ENCODE measurements at places on chromosomes 12 and 14.

GRCh38 chr14:24253936-24254335, 9.0 kb downstream of the TGM1 start:
- DNase-seq, result no peak

- no peak for DNase-seq
Observed at GRCh38 chr12:713281-713875, 39.0 kb upstream of the WNK1 start.

GRCh38 chr14:58662759-58663158, 25.0 kb downstream of the DACT1 start:
- DNase-seq, result no peak

DNA sequence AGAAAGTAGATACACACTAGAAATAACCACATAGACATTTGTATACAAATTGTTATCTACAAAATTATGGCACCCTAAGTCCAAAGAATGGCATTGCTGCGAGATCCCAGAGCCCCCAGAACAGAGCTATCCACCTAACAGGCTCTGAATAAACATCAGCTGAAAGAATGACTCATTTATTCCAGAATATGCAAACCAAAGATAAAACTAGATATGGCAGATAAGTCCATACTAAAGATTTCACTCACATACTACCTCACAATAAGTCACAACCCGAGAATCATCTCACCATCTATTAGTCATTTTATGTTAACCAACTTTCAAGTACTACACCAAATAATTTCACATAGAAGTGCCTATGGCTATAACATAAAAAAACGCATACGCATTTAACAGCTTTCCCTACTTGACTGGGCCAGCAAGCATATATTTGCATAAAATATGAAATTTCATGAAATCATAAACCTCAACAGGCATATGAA, 5.6 kb downstream of the CNIH1 start:
- no peak for DNase-seq

DNA sequence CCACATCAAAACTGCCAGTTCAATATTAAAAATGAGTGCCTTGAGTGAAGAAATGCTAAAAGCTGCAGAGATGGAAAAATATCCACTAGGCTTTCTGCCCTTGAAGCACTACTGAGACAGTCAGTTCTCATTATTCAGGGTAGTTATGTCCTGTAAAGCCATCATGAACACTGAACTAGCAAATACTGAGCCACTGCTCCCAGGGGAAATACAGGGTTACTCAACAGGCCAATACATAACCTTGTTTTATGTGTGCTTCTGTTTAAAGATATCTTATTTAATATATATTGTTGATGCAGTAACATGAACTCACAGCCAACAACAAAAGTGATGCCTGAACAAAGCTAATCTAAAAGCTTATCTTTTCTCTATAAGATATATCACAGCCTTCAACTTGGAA, 3.3 kb downstream of the RAD52 start:
- DNase-seq, result no peak

- no peak for DNase-seq
Observed at GRCh38 chr12:6062757-6063735, 61.4 kb downstream of the VWF start.

DNA sequence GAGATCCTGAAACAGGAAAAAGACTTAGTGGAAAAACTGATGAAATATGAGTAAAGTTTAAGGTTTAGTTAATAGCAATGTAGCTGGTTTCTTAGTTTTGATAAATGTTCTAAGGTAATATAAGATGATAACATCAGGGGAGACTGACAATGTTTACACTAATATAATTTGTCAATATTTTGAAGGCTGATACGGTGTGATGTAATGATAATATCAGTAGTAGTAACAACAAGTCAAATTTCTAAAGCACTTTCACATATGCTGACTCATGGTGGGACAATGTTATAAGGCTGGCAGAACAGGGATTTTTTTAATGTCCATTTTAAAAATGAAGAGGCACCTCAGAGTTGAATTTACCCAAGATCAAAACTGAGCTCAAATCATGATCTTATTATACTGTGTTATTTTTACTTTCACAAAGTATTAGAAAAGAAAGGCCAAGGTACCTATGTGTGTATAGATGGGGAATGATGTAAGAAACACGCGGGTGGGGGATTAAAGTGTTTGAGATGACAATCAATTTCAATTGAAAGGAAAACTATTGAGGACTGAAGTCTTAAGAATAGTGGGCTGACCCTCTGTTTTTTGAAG, 2.4 kb upstream of the FLRT2 start:
- no peak for DNase-seq

- no peak for DNase-seq
Observed at GRCh38 chr14:89226801-89227495, 190.1 kb downstream of the FOXN3 start.

DNA sequence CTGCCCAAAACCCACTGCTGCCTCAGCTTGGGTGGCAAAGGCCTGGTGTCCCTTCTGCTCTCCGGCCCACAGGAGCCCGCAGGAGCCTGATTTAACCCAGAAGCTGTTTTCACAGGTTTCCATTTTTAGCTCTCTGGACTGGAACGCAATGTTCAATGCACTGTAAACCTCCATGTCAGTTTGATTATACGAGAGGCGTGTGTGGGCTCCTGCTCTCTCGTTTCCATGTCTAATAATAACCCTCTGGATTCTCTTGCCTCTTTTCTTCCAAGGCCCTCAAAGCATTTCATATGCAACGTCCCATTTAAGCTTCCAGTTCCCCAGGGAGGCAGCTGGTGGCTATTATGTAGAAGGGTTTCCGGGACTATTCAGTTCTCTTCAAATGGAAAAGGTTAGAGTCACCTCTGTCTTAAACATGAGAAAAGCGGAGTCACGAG, 161.1 kb downstream of the SUDS3 start:
- DNase-seq, result no peak

GRCh38 chr14:44564908-44565307, 57.8 kb upstream of the FSCB start:
- no peak for DNase-seq

DNA sequence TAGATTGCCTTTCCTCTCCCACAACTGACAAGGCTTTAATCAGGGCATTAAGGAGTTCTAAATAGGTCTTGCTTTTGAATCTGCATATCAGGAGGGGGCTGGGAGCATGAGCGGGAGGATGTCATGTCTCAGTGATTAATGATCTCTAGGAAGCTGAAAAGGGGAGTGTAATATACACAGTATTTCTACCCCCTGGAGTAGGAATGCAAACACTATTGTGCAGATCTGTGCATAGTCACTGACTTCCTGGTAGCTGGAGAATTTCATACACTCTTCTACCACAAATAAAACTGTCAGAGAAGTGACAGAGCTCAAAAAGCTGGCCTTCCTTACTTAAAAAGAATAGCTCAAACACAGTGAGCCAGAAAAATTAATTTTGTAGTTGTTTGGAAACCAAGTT, 65.8 kb downstream of the RIC8B start:
- no peak for DNase-seq

GRCh38 chr14:20493634-20494033, 11.7 kb upstream of the RNASE10 start:
- DNase-seq, result no peak

GRCh38 chr12:47867495-47867941, 37.3 kb downstream of the VDR start:
- no peak for DNase-seq

- DNase-seq, result no peak
Observed at GRCh38 chr12:46154221-46154985, 114.4 kb downstream of the SLC38A1 start.

- no peak for DNase-seq
Observed at GRCh38 chr14:53880761-53881160, 75.9 kb downstream of the BMP4 start.

GRCh38 chr12:69099201-69099837, 140.1 kb upstream of the CPSF6 start:
- no peak for DNase-seq

GRCh38 chr14:93269341-93270068, 62.4 kb downstream of the UBR7 start:
- no peak for DNase-seq

DNA sequence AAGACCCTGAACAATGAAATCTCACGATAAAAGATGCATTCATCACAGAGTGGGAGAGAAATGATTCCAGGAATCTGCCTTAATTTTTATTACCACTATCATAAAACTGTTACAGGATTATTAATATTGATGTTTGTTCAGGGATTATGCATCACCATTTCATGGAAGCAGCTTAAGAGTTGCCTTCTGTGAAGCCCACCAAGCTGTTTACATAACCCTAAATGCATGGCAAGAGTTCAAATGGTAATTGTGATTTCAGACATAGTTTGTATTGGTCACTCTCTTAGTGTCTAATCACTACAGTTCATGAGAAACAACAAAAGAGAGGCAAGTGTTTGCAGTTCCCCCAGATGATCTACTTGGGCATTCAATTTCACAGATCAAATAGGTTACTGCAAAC, 527.7 kb downstream of the RPS29 start:
- no peak for DNase-seq

DNA sequence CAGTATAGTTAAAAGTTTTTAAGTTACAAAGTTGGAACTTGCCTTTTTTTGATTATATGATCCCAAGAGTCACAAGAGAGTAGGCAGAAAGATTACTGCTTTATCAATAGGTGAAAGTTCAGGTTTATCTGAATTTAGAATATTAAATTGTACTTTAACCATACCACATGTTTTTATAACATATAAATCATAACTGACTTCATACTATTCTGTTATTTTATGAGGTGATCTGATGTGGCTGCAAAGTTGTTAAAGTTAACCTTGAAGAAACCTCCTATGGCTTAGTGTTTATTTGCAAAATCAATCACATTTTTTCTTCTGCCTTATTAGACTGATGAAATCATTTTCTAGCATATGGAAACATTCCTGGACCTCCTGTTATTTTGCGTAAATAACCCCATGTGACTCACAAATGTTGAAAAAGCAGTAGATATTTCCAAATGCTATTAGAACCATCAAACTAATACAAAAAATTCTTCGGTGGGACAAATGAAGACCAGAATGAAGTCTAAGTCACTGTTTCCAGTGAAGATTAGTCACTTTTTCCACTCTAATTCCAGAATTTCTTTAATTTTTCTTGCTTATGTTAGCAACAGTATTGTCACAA, 132.1 kb downstream of the RAD51B start:
- DNase-seq, result no peak

- DNase-seq, result no peak
Observed at GRCh38 chr12:57025196-57025595, 8.9 kb upstream of the TAC3 start.

DNA sequence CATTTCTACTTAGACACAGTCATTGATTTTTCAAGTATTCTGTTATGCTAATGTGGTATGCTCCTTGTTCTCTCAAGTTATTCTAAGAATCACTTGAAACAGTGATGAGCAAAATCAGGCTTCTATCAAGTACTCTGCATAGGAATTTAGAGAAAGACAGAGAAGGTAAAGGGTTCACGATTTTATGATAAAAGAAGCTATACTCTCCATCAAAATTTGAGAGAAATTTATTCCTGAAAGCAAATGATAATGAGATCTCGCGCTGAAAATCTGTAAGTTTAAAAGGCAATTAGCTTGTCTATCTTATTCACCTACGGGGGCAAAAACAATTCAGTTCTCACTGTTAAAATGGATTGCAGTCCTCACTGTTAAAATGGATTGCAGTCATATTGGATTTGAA, 1404.3 kb upstream of the FLRT2 start:
- DNase-seq, result no peak

GRCh38 chr12:46373301-46374296, 1.0 kb upstream of the SLC38A2 start:
- DNase-seq, result no peak

DNA sequence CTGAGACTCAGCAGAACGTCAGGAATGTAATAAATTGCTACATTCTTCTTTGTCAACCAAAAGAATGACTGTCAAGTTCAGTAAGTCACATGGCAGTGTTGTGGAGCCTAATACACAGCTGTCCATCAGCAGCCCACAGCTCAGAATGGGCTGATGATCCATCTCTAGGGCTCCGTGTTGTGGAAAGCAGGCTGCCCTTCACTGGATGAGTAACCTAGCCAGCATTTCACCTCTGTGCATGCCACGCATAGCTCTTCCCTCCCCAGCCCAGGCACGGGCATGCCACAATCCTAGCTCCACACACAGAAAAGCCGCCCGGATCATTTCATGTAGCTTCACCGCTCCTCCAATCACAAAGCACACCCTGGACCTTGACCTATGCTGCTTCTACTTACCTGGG, 878.0 kb upstream of the TMEM132C start:
- no peak for DNase-seq

DNA sequence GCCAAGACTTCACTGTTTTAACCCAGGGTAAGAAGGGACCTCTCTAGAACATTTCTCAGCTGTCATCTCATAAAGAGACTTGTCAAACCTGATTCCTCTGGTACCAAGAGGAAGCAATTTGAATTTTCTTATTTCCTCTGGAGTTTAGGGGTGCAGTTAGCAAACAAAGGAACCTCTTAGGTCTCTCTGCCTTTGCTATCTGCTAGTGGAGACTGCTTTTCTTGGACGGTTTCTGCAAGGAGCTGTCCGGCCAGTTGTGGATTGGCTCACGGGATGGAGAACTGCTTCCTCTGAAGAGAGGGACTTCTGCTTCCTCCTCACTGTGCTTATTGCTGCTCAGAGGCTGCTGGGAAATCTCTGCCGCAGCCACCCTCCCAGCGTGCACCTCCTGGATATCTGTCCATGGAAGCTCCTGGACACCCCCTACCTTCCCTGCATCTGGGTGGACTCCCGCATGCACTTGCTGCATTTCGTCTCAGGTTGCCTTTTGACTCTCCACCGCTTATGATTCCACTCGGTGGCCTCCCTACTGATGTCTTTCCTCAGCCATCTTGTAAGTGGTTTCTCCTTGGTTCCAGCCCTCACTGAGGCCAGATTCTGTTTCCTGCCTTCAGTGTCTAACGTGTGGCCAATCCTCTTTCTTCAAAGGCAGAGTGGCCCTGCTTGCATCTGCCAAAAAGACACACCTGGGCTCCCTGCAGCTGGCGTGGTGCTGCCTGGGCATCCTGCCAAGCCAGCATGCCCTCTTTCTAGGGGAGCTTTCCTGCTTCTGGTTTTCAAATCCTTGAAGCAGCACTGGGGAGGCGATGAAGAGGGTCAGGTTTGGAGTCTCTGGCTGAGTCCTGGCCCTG, 187.3 kb downstream of the CHST11 start:
- DNase-seq, result no peak
